ENCODE measurements at places on chromosomes 3 and 15.
A peak's percentile ranks its signal among the peaks of the same experiment; 100 is the strongest.

DNA sequence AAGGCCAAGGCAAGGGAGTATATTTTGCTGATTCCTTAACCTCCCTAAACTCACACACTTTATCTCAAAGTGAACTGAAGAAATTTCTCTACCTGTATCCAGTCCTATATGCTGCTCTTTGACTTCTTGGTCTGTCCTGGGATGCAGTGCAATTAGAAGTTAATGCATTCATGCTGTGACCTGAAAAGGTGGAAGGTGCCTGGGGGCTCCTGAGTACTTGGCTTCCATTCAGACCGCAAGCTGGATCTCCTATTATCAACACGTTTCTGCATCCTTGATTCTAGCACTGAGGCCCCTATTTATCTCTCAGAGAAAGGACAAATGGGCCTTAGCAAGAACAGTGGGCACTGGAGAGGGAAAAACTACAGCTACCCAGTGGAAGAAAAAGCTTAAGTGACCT, 17.7 kb upstream of the CADPS start:
- DNase-seq = peak; percentile 57

DNA sequence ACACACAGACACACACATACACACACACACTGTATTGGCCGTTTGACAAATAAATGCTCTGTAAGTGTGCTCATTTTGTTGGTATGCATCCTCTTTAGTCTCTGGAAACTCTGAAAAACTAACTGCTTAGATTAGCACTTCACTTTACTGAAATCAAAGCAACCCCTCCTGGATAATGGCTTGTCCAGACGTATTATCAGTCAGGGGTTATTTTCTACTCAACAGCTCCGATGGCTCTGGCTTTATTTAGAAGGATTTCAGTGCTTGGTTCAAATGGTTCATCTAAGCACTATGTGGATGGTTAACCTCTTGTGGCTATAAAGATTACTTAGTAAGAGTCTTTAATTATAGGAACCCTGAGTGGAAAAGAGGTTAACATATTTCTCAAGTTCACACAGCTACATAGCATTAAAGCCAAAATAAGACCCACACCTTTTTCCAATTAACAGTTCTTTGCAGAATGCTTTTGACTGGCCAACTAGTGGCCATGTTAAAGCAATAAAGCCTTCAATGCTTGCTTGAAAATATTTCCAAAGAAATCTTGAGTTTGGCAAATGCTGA, 516.1 kb upstream of the NAALADL2 start:
- DNase-seq = no peak

DNA sequence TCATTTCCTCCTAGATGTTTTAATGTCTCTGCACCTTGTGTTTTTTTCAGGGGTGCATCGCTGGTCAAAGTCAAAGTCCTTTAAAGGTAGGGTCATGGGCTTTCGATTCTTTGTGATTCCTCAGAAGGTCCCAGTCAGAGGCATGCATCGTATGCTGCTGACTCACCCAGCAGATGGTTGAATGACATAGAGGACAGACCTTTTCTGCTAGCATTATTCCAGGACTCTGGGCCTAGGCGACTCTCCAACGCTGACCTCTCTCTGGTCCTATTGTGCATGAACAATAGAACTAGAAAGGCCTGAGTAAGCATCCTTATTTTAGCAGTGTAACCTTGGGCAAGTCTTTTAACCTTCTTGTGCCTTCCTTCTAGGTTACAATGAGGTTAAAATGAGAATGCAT, 75.9 kb downstream of the DGKG start:
- DNase-seq = no peak

DNA sequence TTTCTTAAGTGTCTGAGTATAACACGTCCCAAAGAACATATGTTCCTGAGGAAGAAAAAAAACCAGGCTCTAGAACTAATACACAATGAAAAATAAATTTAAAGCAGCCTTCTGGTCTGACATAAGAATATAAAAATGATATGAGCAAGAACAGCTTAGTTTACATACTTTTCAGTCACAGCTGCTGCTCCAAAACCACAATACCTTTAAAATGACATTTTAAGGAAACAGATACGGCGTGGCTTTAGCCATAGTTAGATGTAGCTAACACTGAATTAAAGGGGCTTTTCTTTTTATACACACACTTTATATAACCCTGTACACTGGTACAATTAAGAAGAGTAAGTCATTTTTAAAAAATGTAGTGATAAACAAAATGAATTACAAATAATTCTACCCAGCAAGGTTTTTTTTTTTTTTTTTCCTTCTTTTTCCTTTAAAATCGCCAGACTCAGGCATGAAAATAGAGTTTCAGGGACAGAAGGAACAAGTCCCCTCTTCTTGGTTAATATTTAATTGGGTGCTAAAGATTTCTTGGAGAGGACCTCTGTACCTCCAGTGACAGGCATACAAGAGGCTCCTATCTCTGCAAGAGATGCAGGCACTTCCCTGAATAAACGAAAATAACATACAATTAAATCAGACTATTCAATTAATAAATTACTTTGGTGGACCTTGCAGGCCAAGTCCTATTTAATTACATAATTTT, 265.6 kb downstream of the FOXP1 start:
- no peak for DNase-seq

DNA sequence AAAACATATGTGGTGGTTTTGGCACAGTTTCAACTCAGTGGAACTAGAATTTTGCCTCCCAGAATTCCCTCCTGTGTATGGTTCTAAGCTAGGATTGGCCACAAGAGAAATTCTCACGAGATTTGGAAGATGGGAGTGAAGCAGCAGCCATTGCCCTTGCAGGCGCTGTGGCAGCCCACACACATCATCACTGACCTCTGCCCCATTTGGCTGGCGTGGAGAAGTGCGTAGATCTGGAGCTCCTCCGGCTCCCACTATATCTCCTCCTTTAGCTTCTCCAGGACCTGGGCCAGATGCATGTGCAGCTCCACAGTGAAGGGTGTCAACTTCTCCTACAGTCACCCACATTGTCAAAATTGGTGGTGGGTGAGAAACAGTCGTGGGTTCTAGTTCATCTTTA, 199.6 kb downstream of the EFHB start:
- no peak for DNase-seq

DNA sequence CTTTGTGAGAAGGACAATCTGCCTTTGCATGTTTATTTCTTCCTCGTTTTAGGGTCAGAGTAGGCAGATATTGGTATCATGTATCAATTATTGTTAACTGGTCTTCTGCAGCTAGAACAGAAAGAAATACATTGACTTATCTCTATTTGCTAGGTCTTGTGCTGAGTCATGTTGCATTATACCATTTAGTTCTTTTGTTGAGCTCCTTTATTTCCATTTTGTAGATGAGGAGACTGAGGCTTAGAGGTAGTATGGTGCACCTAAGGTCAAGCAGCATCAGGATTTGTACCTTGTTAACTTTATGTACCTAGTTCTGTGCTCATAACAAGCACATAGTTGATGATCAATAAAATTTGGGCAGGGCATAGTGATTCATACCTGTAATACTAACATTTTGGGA, 182.6 kb downstream of the ITPR1 start:
- DNase-seq = no peak

DNA sequence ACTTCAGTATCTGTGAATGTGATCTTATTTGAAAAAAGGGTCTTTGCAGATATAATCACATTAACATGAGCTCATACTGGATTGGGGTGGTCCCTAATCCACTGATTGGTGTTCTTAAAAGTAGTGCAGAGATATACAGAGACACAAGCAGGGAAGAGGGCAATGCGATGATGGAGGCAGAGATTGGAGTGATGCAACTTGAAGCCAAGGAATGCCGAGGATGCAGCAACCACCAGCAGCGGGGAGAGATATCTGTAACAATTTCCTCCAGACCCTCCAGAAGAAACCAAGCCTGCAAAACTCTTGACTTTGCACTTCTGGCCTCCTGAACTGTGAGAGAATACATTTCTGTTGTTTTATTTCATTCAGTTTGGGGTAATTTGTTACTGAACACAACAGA, 171.0 kb upstream of the MBNL1 start:
- peak; percentile 6 for DNase-seq

DNA sequence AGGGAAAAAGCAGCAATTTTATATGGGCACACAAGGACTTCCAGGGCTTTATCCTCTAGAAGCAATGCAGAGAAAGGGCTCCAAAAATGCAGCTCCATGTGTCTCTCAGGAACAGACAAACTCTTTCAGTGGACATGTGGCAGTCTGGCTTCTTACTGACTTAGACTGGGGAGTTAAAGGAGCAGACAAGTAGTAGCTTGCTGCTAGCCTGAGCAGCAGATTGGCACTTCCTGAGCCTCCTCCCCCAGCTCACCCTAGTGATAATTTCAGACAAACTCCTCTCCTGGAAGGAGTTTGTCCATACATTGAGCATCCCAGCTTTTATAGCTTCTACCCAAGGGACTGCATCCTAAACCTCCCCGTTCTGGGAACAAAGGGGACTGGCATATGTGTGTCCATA, 101.7 kb upstream of the MANF start:
- DNase-seq = no peak

DNA sequence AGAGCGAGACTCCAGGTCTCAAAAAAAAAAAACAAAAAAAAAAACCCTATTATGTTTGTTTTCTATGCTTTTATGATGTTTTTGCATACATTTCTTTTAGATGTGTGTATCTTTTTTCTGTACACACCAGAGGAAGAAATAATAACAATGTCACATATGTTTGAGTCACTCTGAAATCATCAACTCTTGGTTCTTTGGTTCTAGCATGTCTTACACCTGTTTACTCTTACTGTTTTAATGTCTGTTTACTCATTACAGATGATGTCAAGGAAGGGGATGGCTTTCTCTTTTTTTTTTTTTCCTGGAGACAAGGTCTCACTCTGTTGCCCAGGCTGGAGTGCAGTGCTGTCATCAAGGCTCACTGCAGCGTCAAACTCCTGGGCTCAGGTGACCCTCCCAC, 24.1 kb downstream of the RHOA start:
- no peak for DNase-seq

- no peak for DNase-seq
Observed at GRCh38 chr15:38905632-38906031, 341.0 kb upstream of the RASGRP1 start.

- peak; percentile 81 for DNase-seq
Observed at GRCh38 chr15:40511472-40512133, 40.8 kb downstream of the CHST14 start.

- no peak for DNase-seq
Observed at GRCh38 chr3:83946554-83946953, 1012.2 kb upstream of the CADM2 start.

GRCh38 chr3:146024260-146024659, 136.7 kb downstream of the PLOD2 start:
- DNase-seq = no peak

DNA sequence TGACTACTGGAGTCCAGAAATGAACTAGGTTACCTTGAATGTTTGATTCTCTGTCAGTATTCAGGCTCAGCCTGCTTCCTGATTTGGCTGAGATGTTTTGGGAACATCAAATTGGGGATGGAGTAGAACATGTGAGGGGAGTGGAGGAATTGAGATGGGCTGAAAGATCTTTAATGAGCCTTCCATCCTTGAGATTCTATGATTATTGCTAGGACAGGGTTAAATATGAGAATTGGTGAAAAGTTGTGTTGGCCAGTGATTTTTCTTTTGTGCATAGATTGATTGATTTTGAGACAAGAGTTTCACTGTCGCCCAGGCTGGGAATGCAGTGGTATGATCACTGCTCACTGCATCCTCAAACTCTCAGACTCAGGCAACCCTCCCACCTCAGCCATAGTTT, 32.4 kb downstream of the IQGAP1 start:
- no peak for DNase-seq

- DNase-seq = no peak
Observed at GRCh38 chr3:120820748-120821147, 78.2 kb downstream of the GTF2E1 start.

DNA sequence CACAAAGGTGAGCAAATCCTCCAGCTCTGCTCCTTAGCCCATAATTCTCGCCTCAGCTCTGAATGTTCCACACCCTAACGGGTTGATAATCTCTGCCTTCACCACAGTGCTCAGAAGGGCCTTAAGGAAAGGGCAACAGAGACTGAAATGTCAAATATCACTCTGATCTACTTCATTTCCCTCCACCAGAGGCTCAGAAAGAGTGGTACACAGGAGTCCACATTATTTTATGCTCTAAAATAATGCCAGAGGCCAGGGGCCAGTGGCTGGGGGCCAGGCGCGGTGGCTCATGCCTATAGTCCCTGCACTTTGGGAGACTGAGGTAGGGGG, 72.2 kb downstream of the MB21D2 start:
- no peak for DNase-seq

DNA sequence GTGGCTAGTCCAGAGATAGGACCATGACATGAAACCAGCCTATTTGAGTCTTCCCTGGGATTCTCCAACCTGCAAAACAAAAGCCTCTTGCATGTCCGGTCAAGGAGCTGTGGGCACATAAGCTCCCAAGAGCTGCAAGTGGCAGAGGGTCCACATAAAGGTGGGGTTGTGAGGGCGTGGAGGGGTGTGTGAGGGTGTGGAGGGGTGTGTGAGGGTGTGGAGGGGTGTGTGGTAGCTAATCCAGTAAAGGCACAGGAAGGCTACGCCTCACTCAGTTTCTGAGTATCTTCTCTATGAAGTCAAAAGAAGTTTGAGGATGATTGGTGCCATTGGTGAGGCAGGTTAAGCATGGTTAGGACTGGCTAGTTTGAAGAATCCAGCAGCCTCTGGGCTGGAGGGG, 259.4 kb upstream of the NSMCE3 start:
- no peak for DNase-seq

GRCh38 chr15:70281811-70282307, 184.1 kb upstream of the TLE3 start:
- no peak for DNase-seq

GRCh38 chr15:36622197-36622795, 42.9 kb downstream of the CDIN1 start:
- DNase-seq = no peak

- DNase-seq = peak; percentile 82
Observed at GRCh38 chr3:185677146-185677829, 91.2 kb downstream of the SENP2 start.

- DNase-seq = no peak
Observed at GRCh38 chr3:99330924-99331532, 307.4 kb upstream of the COL8A1 start.

- DNase-seq = no peak
Observed at GRCh38 chr15:68378595-68378994, 53.4 kb downstream of the ITGA11 start.

- DNase-seq = peak; percentile 76
Observed at GRCh38 chr15:25710184-25710583, 152.9 kb downstream of the ATP10A start.

GRCh38 chr15:96264351-96264798, 66.1 kb upstream of the NR2F2 start:
- DNase-seq = peak; percentile 46

- DNase-seq = peak; percentile 94
Observed at GRCh38 chr15:40440743-40441564, at the start of gene BAHD1. Gene BAHD1 (plus strand): TSS chr15:40440953. CDS start chr15:40458465, 17,512 bp downstream.

- DNase-seq = no peak
Observed at GRCh38 chr3:61438253-61439121, 122.9 kb upstream of the PTPRG start.

DNA sequence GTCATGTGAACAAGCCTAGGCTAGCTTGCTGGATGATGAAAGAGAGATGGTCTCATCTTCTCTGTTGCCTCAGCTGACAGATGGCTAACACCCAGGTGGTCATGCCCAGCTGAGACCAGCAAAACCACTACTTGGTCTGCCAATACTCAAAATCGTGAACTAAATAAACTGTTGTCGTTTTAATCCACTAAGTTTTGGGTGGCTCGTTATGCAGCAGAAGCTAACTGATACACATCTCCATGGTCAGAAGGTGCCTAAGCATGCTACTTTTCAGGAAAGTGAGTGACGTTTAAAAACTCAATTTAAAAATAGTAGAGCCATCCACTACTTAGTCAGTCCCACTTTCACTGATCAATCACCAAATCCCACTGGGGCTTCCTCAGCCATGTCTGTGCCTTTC, 52.8 kb downstream of the CCR4 start:
- no peak for DNase-seq

All from ELF-1 (cell line).